ENCODE measurements at places on chromosomes 12 and 14. TPM values are rescaled to one million over a fixed set of nuclear protein-coding genes. Genes with fewer than 3 reads are reported as not detected.

- no peak for DNase-seq
These were observed 580.4 kb downstream of the VRK1 start for GRCh38 chr14:97377550-97377949.

GRCh38 chr12:100395811-100396210 lies 38.9 kb downstream of the SLC17A8 start:
- no peak for DNase-seq

- peak; percentile 89 for DNase-seq
These were observed 431 bp downstream of the HIP1R start for GRCh38 chr12:122835750-122836026.

KRT85 gene
- total RNA-seq = not detected

ACADS gene
- total RNA-seq = 29.9 TPM

LRP1-AS gene
- total RNA-seq = not detected
